ENCODE measurements at places on chromosomes 1 and 21.

DNA sequence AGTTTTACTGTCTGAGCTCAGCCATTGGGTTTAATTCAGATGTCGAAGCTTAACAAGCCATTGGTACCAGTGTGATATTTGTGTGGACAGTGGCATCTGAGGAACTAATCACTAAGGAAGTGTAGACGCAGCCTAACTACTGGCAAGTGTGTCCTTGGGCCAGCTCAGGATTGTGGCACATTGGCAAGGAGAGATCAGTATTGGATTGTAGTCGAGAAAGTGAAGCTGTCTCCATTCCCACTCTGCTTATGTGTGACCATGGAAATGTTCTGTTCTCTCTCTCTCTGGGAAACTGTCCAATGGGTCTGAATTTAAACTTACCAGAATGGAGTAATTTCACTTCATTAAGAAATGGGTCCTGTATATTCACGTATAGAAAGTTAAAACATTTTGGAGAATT, 112.2 kb downstream of the ITSN1 start:
- no peak for DNase-seq

GRCh38 chr1:57544345-57544744, 120.5 kb upstream of the DAB1 start:
- DNase-seq: no peak

DNA sequence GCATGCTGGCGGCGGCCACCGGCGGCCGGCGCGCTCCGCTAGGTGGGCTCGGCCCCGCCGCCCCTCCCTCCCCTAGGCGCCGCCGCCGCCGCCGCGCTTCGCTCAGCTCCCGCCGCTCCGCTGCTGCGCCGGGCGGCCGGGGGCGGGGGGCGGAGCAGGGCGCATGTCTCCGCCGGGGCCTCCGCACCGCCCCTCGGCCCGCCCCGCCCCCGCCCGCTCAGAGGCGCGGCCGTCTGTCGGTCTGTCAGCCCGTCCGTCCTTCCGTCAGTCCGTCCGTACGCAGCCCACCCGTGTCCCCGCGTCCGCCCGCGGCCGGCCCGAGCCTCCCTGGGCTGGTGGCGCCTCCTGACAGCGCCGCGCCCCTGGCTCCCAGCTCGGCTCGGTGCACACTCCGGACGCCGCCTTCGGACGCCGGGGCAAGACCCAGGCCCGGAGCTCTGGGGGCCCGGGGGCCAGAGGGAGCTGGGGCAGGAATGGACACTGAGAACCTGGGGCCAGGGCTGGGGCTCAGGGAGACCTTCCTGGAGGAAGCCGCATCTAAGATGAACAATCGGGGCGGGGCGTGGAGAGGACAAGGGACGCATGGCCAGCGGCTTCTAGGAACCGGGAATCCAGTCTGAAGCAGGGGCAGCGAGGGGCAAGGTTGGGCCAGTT, at the start of gene GPR153:
Gene GPR153, minus strand, starts transcription at position 138 of the 654 bp plus-strand sequence. CDS start 6,193 bp downstream, outside the sequence.
- no peak for DNase-seq

DNA sequence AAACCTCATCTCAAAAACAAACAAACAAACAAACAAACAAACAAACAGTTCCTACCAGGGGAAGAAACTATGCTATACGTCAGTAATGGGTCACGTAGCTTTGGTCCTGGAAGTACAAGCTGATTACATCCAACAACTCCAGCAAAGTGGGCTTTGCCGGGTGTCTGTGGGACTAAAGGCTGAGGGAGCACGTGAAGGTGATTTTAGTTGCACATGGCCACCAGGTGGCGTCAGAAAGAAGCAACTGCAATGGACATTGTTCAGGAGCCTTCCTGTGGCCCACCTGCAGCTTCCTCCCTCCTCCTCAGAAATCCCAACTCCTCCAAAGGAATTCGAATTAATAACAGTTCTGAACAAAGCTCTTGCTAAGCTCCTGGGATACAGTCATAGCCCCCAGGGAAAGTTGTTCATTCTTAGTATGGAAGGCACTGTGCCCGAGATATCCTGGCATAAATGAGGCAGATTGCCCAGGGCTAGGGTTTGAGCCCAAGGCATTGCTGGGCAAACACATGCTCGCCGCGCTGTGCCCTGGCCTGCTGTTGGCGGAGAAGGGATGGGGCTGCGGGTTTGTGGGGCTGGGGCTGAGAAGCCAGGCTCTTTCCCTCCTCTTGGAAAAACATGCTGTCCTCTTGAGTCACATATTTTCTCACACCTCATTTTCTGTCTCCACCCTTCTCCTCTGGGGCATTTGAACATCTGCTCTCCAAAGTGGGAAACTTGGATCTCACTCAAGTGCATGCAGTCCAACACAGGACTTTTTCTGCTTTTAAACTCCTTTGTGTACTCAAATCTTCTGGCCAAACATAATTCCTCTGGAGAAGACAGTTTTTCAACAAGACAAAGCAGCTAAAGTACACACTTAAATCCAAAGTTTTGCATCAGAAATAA, 28.6 kb downstream of the AKNAD1 start:
- DNase-seq: peak; percentile 52

- no peak for DNase-seq
These were observed 36.1 kb upstream of the CHIT1 start for GRCh38 chr1:203265541-203265940.

DNA sequence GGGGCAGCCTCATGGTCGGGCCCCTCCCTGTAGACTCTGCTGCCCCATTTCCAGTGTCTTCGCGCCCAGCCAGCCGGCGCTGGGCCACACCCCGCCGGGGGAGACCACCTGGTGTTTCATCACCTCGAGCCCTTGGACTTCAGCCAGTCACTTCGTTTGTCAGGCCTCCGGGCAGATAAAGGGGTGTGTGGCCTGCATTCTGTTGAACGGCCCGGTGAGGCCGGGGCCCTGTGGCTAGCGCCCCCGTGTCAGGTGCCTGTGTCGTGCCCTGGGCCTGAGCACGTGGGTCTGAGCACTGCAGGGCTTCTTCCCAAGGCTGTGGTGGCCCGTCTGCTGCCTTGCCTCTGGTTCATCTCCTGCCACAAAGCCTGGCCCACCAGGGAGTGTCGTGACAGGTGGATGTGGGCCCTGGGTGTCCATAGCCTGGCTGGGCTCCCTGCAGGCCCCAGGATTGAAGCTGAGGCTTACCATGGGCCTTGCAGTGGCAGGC, 65.2 kb upstream of the DIP2A start:
- no peak for DNase-seq

GRCh38 chr1:175877939-175878737, 134.7 kb upstream of the TNR start:
- DNase-seq: no peak

DNA sequence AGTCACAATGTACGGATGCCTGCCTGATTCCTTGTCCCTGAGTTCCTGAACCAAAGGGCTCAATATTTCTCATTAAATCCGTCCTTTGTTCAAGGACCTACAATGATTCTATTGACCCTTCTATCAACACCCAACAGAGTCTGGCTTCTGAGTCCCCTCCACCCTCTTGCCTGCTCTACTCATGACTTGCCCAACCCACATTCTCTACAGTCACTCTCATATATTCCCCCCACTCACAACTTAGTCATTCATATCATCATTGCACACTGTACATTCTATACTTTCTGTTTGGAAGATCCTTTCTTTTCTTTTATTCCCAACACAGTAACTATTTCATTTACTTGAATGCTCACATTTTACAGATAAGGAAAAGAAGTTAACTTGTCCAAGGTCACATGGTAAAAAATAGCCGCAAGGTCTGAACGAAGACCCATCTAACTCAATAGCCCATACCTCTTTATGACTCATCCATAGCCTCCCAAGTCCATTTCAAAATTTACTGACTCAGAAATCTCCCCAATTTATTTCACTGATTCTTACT, 3.6 kb downstream of the OTUD7B start:
- DNase-seq: no peak

DNA sequence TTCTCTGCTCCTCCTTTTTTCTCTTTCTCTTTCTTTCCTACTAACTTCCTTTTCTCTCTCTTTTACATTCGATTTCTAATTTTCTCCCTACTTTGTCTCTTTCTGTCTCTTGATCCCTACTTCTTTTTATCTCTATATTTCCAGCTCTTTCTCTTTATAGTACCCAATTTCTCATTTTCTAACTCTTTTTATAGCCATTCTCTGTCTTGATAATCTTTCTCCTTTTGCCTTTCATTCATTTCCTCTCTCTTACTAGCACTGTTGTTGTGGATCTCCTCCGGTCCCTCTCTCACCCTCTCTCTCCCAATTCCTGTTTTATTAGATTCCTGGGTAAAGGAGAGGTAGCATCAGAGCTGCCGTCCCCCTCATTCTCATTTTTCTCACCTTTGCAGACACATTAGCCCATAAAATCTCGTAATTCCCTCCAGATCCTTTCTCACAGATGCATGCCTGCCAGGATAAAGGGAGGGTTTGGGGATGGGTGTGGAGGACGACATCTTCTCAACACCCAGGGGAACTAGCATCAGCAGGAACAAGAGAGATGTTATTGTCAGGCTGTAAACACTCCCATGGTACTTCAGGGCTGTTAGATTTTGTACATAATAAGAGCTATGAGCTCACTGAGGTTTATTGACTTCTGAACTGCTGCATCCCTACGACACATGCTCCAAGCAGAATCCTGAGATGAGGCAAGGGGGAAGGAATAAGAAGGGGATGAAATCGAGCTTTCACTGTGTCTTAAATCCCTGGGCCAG, 159.0 kb upstream of the GALNT2 start:
- DNase-seq: no peak

- no peak for DNase-seq
These were observed 20.7 kb upstream of the KIF1B start for GRCh38 chr1:10189659-10190058.

DNA sequence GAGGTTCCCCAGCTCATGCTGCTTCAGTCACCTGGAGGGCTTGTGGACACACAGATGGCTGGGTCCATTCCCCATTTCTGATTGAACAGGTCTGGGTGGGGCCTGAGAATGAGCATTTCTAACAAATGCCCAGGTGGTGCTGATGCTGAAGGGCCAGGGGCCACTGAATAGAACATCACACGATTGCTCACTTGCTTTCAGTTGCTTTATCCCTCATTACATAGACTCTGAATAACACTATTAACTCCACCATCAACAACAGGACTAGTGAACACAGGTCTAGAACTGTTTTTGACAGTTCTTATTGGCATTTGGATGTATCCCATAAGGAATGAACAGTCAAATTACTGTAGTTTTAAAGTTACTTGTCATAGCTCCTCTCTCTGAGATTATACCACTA, 12.1 kb downstream of the TRAPPC10 start:
- no peak for DNase-seq

GRCh38 chr1:216984536-216984935, 261.3 kb upstream of the ESRRG start:
- no peak for DNase-seq

DNA sequence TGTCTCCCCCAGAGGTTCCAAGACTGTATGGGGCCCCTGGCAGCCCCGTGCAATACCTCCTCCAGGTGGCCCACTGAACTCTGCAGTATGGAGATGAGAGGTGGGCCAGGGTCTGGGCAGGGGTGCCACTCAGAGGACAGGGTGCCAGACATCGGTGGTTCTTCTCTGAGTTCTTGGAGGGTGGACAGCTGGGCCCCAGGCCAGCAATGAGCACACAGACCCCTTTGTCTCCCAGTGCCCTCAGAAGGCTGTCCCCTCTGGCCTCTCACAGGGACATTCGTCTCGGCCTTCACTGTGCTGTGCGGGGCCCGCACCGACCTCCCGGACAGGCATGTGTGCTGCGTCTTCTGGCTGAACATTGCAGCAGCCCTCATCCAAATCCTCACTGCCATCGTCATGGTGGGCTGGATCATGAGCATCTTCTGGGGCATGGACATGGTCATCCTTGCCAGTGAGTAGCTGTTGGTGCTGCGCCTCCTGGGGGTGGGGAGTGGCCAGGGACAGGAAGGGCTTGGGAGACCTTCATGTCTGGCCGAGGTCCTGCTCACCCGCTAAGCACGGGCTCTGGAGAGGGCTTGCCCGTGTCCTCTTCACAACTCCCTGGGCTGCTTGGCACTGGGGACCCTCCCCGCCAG, 48.1 kb downstream of the STUM start:
- DNase-seq: no peak

GRCh38 chr1:30088594-30088993, 634.8 kb downstream of the MATN1 start:
- DNase-seq: no peak

DNA sequence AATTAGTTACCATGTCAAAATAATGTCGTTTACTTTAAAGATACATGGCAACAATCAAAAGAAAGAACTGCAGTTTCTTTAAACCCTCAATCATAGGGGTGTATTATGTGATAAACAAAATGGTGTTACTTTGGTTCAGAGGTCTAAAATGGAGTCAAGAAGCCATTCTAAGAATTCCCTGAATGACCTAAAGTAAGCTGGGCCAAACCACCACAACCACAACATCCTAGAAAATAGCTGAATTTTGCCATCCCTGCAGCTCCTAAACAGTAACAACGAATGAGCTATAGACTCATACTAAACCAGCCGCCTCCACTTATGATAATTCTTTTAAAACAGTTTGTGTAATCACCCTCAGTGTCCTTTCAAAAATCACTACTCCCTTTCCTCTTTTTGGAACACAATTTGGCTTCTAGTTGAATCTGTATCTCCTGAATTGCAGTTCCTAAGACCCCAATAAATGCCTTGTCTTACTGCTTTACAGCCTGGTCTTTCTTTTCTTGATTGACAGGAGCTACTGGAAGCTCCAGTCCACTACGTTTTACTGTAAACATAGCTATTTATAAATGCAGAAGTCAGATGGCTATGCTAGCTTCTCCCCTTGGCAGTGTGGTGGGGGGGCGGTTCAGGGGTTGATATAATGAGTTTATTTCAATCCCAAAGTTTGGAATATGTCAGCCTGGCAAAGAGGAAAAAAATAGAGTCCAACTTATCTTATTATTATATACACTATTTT, 84.3 kb downstream of the PLPPR4 start:
- no peak for DNase-seq

DNA sequence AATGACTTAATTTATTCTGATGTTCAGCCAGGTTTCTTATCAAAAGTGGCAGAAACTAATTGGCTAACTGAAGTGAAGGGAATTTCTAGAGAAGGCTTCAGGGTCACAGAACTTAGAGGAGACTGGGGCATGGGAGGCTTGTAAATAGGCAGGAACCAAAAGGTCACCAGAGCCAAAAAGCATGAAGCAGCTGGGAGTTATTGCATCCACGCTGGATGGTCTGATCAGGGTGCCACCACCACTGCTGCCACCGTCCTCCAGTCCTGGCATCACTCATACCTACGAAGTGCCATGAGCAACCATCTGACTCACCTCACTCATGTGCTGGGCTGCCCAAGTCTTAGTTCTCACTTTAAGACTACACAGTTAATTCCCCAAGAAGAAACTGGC, 82.5 kb upstream of the DPH5 start:
- DNase-seq: no peak

All from DMS 273 treated with DMSO at 0.1 percent for 48 hours (cell line).